Upper lobe of right lung (tissue), 1 donor: ENCODE measurements at places on chromosomes 3 and 15. TPM values are rescaled to one million over a fixed set of nuclear protein-coding genes. Genes with fewer than 3 reads are reported as not detected.

Gene SNTN
- not detected for total RNA-seq

GRCh38 chr15:56654624-56655023 is 78.7 kb downstream of the ZNF280D start:
- no peak for DNase-seq
- peaks cover 26% of the 10 kb centered on the region for H3K36me3 ChIP-seq
- H3K4me1 ChIP-seq: no peaks in the 10 kb centered on the region

DNA sequence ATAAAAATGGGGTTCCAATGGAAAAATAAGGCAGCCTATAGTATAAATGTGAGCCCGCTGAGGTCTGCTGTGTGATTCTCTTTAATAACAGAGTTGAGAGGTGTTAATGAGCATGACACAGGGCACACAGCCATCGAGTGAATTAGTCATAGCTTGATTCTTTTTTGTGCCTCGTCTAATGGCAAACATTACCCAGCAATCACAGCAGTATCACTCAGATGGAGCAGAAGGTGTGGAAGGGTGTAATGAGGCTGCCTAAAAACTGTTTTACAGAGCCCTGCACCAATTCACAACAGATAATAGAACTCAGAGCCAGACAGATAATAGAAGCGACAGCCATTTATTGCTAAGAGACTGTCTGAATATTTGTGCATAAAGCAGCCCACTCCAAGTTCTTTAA is 178.6 kb upstream of the TPRG1 start:
- H3K27me3 ChIP-seq: no peaks in the 10 kb centered on the region
- no peaks in the 10 kb centered on the region for H3K36me3 ChIP-seq
- no peaks in the 10 kb centered on the region for H3K4me1 ChIP-seq
- H3K4me3 ChIP-seq: no peak overlapping the region

DNA sequence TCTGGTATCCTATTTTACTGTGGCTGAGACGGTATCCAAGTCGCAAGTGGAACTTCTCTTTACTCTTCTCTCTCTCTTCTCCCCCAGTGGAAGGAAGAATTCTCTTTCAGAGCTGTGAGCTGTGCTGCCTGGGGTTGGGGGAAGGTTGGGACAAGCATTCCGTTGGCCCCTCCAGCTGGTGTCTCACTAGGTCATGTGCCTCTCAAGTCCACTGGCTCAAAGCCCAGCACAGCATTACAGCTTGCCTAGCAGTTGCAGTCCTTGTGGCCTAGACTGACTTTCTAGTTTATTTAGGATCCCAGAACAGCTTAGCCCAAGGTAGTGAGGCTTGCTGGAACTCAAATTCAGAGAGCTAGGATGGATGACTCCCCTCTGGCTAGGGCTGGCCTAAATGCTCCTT is 76.1 kb upstream of the SPATA16 start:
- no peak overlapping the region for H3K4me3 ChIP-seq
- H3K4me1 ChIP-seq: no peaks in the 10 kb centered on the region
- no peak for DNase-seq
- H3K36me3 ChIP-seq: no peaks in the 10 kb centered on the region
- H3K27ac ChIP-seq: no peak overlapping the region

DNA sequence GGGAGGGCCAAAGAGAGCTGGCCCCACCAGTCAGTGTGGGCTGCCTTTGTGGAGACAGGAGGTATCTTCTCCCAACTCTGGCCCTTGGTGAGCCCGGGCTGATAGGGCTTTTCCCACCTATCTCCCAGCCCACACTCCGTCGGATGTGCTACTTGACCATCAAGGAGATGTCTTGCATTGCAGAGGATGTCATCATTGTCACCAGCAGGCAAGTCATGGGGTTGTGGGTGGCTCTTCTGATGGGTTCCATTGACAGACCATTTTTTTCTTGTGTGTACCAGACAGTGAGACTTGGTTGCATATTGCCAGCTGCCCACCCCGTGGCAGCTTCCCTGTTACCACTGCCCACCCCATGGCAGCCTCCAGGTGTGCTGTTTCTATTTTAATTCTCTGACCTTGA is 3.3 kb downstream of the COPG1 start:
- no peak for DNase-seq
- peaks cover 63% of the 10 kb centered on the region for H3K36me3 ChIP-seq
